ENCODE measurements at places on chromosomes 11 and 22.
A peak's percentile ranks its signal among the peaks of the same experiment; 100 is the strongest.

GRCh38 chr11:33790040-33790439, 15.7 kb upstream of the FBXO3 start:
- no peak for DNase-seq

GRCh38 chr22:19874307-19875060, 19.8 kb upstream of the GNB1L start:
- no peak for DNase-seq

GRCh38 chr11:13343931-13344717, 66.5 kb downstream of the BMAL1 start:
- DNase-seq: peak; percentile 65

- DNase-seq: no peak
Measured at GRCh38 chr22:22093743-22094142, 111.2 kb upstream of the TOP3B start.

GRCh38 chr11:93895106-93895862, 44.9 kb upstream of the VSTM5 start:
- peak; percentile 42 for DNase-seq

DNA sequence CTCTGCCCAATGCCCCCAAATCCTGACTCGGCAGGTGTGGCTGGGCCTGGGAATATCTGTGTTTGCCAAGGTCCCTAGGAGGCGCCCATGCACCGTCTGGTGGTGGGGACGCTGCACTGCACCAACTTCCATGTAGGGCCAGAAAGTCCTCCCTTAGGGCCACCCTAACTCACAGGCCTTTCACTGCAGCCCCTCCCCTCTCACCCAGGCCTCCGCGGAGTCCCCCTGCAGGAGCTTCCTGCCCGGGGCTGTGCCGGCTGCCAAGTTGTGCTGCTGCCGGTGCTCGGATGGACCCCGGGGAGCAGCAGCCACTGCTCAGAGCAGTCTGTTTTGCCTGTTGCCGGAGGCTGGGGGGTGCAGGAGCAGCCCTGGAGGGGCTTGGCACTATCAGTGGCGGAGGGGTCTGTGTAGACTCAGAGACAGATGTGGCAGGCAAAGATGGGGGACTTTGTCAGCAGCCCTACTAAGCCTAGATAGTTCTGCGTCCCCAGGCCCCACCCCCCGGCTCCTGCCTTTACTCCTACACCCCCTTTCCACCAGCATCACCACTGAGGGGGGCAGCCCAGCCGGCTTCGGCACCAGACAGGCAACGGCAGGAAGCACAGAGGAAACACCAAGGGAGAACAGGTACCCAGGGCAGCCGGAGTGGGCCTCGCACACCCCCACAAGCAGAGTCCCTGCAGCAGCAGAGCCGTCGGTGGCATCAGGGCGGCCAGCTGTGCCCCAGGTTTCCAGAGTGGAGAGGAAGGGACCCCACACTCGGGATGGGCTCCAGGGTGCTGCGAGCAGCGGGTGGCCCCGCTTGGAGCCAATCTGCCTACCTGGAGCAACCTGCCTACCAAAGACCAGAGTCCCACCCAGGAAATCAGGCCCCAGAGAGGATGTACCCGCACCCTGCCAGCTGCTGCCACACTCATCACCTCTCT, 124.3 kb downstream of the TRIM29 start:
- peak; percentile 72 for DNase-seq

- no peak for DNase-seq
Measured at GRCh38 chr11:105719073-105719822, 109.4 kb downstream of the GRIA4 start.

DNA sequence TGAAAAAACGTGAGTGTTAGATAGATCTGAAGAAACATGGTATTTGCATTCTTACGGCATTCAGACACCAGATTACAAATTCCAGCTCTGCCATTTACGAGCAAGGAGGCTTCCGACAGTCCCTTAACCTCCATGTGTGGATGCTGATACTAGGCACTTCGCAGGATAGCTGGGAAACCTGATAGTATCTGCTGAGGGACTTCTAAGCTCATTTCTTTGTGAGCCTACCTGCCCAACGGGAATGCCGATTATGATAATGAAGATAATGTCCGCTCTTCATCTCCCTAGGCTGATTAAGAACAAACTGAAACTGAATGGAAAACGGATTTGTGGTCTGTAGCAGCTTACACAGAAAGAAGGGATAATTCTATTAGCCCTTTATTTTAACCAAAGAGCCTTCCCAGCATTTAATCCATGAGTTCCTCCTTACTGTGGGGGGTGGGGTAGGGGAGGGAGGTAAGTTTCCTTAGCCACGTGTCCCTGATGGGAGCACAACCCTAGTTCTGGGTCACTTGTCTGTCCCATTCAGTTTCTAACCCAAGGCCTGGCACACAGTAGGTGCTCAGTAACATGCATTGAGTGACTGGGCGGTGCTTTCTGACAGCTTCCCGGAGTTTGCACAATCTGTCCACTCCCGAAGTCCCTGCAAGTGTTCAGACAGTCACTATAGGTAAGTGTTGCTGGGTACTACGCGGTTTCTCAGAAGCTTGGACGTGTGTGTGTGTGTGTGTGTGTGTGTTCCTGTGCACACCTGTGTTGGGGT, 39.2 kb downstream of the CD6 start:
- no peak for DNase-seq

GRCh38 chr11:72762641-72763304, 10.6 kb upstream of the ARAP1 start:
- DNase-seq: no peak

- DNase-seq: no peak
Measured at GRCh38 chr11:108199446-108200321, 22.8 kb downstream of the NPAT start.

- no peak for DNase-seq
Measured at GRCh38 chr11:104898685-104899013, 389 bp upstream of the CASP12 start.

All from midbrain (tissue), 1 donor.